Activated T-cell treated with anti-CD3 and anti-CD28 coated beads, Interleukin-2, amount 50 U/mL, for 24 hours (primary cell): ENCODE measurements at places on chromosomes 2 and 18.

DNA sequence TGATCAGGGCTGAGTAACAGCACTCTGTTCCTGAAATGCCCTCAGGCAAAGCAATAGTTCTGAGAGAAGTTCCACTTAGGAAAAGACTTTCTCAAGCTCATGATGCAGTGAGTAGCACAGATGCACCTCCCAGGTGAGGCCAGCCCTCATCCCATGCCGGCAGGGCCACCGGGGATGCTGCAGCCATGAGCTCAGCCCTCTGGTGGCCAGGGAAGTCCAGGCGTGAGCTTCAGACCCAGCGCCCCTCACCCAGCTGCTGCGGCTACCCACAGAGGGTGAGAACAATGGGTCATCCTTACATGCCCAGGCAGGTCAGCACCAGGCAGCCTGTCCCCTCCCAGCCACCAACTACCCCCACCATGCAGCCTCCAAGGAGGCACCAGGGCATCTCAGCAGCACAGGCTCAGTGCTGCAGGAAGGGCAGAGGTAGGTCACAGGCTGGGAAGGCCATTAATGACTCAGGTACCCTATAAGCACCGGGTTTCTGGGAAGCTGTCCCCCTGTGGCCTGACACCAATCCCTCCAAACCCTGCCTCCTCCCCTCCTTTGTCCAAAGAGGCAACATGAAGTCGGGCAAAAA lies 50.6 kb downstream of the TTC32 start:
- DNase-seq, result no peak

- DNase-seq, result no peak
Observed at GRCh38 chr2:83972128-83972527, 487.0 kb downstream of the SUCLG1 start.

DNA sequence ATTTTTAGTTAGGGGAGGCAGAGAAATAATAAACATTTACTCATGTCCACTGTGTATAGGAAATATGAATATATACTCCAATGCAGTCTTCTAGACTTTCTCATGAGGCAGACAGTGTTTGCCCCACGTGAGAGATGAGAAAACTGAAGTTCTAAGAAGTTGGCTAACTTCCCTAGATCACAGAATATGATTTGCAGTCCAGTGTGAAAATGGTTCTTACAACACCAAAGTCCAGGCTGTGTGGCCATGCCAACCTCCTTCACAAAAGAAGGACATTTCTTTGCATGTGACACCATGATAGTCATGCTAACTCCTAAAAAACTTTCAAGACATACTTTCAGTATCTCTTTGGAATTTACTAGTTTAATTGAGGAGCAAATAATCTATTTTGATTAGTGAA lies 143.7 kb downstream of the IRS1 start:
- DNase-seq, result no peak

DNA sequence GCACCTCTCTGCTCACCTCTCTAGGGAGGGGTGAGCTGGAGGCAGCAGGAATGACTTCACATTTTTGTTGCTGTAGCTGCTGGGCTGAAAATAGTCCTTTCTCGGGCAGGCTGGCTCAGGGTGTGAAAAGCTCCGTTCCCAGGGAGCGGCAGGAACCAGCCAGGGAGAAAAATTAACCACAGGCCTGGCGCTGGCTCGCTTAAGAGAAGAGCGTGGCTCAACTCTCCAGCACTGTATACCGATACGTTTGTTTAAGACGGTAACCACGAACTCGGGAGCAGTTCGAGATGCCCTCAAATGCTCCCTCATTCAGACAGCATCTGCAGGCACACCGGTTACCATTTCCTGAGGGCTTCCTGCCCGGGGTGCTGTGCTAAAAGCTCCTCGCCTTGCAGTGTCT lies 129.6 kb downstream of the CELF4 start:
- DNase-seq, result no peak

GRCh38 chr18:3029215-3029952 lies 16.4 kb upstream of the LPIN2 start:
- no peak for DNase-seq

DNA sequence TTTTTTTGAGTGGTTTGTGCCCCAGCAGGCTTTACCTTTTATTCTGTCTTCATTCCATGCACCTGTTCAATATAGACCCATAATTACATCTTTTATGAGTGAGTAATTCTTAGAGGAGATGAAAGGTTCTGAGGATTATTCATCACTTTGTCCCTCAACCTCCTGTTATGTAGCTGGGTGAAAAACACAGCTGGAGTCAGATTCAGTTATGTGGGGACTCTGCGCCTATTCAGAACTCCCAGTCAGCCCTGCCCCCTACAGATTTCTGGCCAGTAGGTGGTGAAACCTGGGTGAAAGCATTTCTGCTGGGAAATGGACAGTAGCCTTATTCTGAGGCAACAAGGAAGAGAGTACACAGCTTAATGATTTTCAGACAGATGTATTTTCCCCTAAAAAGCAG lies 107.8 kb downstream of the MGAT5 start:
- no peak for DNase-seq

- no peak for DNase-seq
Observed at GRCh38 chr2:108297436-108298141, 8.9 kb downstream of the SULT1C2 start.

DNA sequence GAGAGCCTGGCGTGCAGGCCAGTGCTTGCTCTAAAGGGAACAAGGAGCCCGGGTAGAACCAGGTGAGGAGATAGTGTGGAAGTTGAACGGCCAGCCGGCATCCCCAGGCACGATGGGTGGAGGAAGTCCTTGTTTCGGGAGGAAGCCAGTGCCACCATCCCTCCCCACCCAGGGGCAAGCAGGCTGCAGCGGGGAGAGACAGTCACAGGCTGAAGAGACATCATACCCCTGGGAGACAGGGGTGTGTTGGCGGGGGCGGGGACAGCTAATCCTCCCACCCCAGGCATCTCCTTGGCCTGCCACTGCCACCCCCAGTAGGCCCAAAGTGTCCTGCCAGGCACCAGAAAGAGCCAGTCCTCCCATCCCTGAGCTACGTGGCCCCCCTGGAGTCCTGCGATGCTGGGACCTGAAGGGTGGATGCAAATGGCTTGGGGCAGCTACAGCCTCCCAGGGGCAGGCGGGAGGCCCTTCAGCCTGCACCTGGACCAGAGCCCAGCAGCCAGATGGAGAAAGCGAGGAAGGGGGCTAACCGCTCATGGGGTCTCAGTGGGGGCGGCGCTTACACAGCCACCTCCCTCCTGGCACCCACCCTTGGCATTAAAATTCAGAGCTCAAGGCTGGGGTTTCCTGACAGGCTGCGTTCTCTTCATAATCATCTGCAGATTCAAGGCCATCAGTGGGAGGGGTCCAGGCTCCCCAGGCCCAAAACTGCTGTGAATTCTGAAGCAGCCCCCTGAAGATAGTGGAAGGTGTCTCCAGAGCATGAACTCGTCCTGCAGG lies 14.8 kb upstream of the GPR55 start:
- DNase-seq, result no peak

DNA sequence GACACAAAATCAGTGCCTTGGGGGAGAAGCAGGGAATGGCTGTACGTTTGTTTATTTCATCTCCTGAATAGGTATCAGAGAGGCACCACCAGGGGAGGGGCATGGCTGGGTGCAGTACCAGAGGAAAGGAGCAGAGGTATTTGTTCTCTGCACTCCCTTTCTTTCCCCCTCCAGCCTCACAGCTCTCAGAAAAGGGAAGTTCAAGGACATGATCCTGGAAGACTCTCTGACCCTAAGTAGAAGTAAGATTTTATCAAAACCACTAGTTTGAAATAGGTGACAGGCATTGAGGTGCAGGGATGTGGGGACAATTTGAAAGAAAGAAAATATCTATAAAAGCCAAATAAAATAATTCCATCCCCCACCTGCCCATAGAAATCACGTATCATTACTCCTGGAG lies 136.5 kb downstream of the LRRTM1 start:
- no peak for DNase-seq

DNA sequence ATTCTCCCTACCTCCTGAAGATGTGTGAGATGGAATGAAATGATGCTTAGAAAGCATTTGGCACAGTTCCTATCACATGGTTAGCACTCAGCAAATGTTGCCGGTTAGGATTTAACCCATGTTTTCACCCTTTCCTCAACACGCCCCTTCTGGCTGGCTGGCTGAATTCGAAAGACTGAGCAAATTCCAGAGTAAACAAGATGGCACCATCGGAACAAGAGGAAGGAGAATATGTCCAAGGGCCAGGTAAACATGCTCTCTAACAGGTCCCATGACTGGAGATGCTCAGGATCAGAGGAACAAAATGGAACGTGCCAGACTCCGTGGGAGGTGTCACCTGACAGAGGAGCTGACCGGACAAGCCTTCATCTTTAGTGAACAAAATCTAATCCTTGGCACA lies 145.6 kb downstream of the ANKRD44 start:
- DNase-seq, result no peak

DNA sequence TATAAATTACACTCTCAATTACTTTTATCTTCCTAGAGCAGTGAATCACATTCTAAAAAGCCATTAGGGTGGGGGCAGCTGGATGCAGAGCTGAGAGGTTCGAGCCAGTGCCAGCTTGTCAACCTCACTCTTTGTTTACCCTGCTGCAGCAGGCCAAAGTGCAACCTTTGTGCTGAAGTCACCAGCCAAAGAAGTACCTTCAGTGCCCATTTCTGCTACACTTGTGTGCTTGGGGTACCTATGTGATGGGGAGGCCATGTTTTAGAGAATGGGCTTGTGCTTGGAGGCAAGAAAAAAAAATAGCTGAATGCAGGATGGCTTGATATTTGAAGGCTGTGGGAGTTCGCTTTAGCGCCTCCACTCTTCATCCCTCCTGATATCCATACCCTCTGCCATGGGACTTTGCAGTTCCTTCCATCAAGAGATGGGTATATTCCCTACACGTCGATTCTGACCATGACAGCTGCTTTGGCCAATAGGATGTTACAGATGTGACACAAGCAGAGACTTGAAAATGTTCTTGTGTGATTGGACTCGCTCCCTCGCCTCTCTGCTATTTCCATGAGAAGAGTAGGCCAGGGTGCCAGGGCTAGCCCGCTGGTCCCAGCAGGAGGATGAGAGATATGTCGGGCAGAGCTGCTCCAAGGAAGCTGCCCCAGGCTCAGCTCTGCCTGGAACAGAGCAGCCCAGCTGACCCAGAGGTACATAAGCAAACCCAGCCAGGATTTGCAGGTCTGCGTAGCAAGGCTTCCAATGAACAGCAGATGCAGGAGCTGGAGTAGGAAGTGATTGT lies 12.7 kb upstream of the FZD5 start:
- DNase-seq, result no peak
